OCI-M1 (cell line): ENCODE measurements at places on chromosomes 6 and 20.

GRCh38 chr6:133447924-133448323 is 206.8 kb downstream of the EYA4 start:
- DNase-seq: no peak

DNA sequence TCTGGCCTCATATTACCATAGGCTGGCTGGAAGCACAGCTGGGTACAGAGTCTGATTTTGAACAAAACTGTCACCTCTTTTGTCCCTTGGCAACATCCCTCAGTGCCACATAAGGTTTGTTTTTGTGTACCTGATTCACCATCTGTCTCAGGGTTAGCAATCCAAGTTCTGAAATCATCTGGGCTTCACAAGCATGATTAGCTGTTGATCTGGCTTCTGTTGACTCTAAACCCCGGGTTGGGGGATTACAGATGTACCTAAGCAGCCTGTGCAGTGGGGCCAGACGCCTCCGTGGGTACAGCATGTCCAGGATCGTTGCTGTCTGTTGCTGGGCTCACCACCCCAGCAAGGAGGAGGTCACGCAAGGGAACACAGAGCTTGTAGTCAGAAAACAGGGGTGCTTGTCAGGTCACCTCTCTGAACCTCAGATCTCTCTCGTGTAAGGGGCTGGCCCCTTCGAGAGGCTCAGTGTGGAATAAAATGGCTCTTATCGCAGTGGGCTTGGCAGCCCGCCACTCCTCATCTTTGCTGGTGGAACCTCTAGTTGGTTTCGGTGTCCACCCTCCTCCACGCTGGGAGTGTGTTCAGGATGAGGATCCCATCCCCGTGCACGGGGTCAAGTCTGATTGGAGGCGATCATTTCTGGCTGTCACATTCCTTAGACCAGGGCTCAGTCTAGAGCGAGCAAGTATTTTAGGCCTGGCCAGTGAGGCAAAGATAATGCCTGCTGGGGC is 39.2 kb upstream of the ZNF831 start:
- no peak for DNase-seq

DNA sequence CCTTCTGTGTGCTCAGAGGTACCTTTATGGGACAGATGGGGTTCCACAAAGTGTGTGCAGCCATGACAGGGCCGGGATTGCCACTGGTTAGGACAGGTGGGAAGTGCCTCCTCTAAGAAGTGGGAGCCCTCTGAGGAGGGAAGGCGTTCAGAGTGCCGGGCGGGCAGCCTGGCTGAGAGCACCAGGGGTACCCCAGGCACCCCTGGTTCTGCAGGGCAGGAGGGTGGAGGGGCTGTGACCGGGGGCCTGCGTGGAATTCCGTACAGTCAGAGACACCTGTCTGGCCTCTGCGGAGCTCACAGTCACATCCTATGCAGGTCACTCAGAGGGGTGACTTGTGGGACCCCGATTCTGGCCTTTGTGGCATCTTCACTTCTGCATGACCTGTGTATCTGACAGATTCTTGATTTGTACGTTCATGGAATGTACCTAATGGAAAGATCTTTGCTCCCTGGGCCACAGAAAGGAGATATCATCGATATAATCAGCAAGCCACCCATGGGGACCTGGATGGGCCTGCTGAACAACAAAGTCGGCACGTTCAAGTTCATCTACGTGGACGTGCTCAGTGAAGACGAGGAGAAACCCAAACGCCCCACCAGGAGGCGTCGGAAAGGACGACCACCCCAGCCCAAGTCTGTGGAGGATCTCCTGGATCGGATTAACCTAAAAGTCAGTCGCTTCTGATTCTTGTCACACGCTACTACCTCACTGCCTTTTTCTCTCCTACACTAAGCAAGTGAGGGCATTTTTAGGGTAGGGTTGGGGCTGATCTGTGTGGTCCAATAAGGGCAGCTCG is 190.9 kb downstream of the SASH1 start:
- DNase-seq: no peak

DNA sequence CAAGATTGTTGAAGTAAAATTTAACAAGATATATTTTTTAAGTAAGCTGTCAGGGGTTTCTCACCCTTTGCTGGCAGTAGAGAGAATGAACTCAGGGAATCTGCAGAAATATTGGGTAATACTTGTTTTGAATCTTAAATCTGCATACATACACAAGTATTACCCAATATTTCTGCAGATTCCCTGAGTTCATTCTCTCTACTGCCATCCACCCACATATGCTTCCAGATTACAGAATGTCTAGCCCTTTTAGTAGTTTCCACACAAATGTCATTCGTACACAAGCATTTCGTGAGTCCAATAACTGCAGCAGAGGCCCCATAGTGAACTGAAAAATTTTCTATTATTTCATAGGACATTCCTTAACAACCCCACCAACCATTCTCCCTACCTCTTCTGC is 69.6 kb upstream of the TNFRSF21 start:
- peak; percentile 42 for DNase-seq

- DNase-seq: peak; percentile 100
These were observed at the start of gene SPAG4 for GRCh38 chr20:35615667-35616464. Gene SPAG4 (plus strand): TSS chr20:35615829. CDS start chr20:35616004, 175 bp downstream.

DNA sequence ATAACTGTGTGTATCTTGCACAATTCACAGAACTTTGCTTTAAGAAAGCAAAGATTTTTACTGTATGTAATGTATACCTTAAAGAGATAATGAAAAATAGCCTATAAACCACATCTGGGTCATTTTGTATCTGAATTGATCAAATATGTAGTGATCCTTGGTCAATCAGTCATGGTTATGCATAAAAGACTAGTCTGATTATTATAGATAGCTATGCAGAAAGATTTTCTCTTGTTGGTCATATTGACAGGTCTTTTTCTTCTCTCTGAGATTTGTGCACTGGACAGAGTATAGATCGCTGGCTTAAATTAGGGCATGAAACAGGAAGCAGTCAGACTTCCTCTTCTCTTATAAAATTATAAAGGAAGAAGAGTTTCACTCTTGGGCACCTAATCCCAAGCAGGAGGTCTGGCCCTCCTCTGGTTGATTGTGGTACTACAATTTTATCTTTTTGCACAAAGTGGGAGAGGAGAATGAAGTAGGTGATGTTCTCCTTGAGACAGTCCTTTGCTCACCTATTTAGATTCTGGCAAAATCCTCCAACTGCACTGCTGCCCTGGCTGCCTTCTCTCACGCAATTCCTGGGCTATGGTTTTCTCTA is 380.9 kb upstream of the RGS17 start:
- peak; percentile 92 for DNase-seq

DNA sequence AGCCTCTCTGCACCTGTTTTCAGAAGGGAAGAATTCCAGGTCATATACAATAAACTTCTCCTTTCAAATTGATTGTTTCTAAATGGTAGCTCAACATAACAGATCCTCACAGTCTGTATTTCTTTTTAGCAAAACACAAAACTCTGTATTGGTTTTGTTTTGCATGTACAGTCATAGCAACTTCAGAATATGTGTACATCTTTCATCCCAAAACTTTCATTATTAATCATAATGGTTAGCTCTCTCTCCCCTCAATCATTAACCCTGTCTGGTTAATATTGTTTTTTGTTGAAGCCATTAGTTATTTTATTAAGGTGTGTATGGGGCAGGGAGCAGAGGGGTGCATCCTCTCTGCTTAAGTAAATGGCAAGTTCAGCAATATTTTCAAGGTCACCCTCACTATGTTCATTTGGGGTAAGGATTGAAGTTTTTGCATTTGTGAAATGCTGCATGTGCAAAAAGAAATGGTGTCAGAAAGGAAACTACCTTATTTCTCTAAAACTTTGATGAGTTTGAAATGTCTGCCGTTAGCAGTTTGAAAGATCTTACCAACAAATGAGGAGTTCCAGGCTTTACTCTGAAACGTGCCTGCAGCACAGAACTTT is 136.8 kb upstream of the BTBD3 start:
- no peak for DNase-seq

GRCh38 chr20:58851969-58852458 is 502 bp upstream of the GNAS start:
- DNase-seq: no peak

DNA sequence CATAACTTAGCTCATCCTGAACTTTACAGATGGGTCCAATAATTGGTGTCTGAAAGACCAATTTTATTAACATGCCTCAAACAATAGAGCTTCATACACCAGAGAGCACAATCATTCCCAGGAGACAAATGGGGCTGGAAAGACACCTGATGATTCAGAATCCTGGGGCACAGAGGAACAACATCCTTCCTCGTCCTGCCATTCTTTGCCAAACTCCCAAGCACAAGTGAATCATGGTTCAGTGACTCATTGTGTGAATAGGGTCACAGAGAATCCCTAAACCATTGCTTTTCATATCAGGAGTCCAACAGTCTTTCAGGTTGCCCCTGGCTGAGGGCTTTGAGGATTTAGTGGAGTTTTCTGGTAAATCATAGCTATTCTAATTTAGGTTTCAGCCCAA is 266.4 kb upstream of the BMP2 start:
- DNase-seq: no peak

GRCh38 chr6:1080453-1081337 is 231.2 kb upstream of the FOXQ1 start:
- DNase-seq: no peak

GRCh38 chr6:141077355-141078333 is 1055.1 kb upstream of the GJE1 start:
- peak; percentile 63 for DNase-seq
